ENCODE measurements at places on chromosomes 11 and 22.

- DNase-seq = no peak
These were observed 21.6 kb downstream of the PPARA start for GRCh38 chr22:46171940-46172339.

DNA sequence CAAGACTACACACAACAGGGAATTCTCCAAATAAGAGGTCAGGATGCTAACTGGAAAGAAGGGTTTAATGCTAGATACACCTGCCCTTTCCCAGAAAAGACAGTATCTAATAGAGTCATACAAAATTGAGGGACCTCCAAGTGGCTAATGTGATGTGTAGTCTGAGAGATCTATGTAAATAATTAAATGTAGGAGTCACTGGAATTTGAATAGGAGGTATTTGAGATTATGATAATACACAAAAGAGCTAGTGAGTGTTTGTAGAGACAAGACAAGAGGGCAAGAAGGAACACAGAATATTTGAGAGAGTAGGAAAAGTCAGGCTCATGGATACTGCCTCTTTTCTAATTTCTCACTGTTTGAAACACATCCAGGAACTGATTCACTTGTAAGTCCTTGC lies 15.5 kb upstream of the INSC start:
- DNase-seq = no peak

GRCh38 chr11:1499261-1499890 lies 12.8 kb upstream of the MOB2 start:
- peak; percentile 38 for DNase-seq

DNA sequence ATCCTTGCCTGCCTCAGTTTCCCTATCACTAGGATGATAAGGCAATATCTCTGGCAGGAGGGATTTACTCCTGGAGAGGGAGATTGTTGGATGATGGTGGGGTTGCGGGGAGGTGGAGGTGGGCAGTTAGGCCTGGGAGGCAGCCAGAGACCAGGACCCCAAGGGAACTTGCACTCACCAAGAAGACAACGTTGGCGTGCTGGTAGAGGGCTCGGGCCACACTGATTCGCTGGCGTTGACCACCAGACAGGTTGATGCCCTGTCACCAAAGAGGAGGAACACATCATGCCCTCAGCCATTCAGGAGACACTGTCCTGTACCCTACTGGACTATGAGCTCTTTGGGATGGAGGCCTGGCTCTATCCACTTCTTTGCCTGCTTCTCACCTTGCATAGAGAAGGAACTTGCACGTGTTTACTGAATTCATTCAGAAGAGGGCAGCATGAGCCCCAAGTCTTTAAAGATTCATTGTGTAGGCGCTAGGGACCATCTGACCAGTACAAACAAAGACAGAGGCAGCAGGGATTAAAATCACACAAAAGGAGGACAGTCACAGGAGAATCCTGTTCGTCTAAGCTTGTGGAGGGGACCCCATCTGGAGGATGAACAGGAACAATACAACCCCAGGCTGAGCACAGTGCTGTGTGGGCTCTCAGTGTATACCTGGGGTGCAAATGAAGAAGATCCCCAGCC lies 24.2 kb upstream of the KCNJ11 start:
- peak; percentile 12 for DNase-seq

DNA sequence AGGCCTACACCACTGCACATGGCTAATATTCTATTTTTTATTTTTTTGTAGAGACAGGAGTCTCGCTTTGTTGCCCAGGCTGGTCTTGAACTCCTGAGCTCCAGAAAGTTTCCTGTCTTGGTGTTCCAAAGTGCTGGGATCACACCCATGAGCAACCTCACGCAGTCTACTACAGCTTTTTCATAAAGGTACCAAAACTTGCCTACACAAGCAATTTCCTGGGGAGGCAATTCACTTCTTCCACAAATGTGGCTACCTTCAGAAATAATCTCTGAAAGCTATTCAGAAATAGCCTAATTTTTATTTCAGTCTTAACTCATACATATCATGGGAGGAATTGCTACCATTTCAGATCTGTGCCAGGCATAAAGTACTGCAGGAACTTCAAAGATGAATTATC lies 11.4 kb downstream of the SLC35F2 start:
- no peak for DNase-seq

DNA sequence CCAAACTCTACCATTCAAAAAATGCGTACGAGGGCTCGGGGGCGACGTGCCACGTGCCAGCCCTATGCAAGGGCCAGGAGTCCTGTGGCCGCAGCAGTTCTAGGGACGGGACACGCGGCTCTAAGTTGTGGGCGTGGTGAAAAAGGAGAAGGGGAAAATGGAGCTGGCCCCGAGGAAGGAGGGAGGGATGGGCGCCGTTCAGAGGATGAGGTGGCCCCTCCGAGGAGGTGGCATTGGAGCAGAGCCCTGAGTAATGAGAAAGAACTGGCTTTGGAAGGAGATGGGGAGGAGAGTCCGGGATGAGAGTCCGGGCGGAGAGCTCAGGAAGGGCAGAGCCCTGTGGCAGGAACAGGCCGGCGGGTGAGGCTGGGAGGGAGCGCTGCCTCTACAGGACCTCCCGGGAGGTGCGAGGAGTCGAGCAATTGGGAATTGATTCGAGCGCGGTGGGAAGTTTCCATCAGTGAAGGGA lies 21.0 kb downstream of the OTUB1 start:
- peak; percentile 59 for DNase-seq

GRCh38 chr11:33222052-33222750 lies 35.0 kb upstream of the HIPK3 start:
- DNase-seq = no peak

DNA sequence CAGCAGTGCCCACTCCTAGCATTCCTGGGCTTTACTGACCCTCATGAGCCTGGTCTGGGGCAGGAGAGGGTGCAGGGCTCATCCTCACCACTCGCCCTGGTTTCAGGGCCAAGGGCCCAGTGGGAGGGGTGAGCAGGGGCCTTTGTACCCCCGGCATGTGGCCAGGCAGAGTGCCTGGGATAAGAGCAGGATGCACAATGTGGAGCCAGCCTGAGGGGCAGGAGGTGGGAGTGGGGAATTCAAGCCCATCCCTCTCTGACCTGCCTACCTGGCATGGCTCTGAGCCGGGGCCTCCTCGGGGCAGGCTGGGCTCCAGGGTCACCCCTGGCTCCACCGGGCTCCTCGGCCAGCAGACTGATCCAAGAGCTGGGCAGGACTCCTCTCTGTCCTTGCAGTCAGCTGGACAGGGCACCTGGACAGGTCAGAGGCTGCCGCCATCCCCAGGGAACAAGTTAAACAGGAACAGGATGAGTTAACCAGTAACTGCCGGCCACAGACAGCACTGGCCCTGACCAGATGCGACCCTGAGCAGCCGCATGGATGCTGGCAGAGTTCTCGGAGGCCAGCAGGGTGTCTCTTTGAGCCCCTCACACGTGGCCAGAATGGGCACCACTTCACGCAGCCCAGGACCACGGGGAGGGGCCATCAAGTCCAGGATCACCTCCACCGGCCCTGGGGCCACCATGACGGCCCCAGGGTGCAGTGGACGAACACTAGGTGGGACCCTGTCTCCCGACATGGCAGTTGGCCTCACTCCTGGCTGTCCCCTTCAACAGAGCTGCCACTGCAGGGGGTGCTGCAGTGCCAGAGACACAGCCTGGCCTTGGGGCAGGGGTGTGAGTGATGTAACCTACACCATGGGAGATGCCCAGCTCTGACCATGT lies 5.0 kb downstream of the SIGIRR start:
- DNase-seq = peak; percentile 49

Measured in lower lobe of right lung (tissue), 2 donors.